T-helper 22 cell (primary cell): ENCODE measurements at places on chromosomes 16 and 17.

DNA sequence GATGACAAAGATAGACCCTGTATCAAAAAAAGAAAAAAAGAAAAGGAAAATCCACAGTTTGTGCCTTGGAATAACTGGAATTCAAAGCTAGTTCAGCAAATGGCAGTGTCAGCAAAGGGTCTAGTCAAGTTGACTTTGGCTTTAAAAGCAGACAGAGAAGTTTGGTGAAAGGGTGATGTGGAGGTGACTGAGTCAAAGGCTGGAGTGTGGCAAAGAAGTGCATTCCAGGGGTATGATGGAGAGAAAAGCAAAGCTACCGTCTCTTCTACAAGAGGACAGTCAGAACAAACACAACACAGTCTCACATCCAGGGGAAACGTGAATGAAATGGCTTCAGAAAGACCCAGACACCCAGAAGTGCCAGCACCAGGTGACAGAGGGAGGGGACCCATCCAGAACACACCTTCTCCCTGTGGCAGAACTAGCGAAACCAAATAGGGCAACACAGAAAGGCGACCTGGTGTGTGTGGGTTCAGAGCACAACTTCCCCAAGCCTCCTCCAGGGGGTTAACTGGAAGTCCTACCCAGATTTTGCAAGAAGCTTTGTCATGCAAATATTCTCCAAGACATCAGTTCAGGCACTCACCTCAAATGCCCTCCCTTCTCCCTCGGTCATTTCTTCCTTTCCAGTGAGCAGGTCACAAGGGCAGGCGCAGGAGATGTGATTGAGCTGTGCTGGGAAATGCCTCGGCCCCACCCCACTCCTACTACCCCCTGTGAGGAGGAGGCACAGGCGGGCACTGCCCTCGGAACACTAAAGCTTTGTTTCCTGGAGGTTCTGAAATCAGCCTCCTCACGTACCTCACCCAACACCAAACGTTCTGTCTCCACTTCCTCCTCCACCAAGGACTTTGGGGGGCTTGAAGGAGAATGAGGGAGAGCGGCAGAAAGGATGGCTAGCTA is 481.9 kb downstream of the SOX9 start:
- no peak for DNase-seq

- no peak for DNase-seq
Measured at GRCh38 chr16:88035292-88035691, 84.1 kb downstream of the BANP start.

GRCh38 chr17:74480290-74480689 is 13.9 kb downstream of the CD300A start:
- no peak for DNase-seq

- DNase-seq = no peak
Measured at GRCh38 chr17:56656701-56657327, 63.3 kb downstream of the NOG start.

GRCh38 chr16:23131931-23132621 is 17.2 kb downstream of the USP31 start:
- no peak for DNase-seq

GRCh38 chr16:55474821-55475220 is 4.2 kb upstream of the MMP2 start:
- no peak for DNase-seq

DNA sequence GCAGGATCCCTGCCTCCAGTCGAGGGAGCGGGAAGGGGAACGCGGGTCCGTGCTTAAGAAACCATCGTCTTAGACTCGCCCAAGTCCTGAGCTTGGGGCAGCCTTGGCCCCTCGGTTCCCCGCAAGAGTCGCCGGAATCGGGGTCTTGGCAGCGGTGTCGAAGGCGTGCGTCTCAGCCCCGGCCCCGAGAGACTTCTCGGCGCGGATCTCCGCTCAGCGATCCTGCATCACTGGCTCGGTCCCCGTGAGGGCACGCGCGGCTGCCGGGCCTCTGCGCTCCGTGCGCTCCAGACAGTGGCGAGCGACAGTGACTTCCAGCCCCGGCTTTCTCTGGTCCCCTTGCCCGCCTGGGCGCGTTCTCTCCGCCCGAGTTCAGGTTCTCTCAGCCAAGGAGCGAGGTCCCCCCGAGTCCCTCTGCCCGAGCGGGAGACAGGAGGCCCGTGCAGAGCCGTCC is 380 bp downstream of the HS3ST3A1 start:
- no peak for DNase-seq

DNA sequence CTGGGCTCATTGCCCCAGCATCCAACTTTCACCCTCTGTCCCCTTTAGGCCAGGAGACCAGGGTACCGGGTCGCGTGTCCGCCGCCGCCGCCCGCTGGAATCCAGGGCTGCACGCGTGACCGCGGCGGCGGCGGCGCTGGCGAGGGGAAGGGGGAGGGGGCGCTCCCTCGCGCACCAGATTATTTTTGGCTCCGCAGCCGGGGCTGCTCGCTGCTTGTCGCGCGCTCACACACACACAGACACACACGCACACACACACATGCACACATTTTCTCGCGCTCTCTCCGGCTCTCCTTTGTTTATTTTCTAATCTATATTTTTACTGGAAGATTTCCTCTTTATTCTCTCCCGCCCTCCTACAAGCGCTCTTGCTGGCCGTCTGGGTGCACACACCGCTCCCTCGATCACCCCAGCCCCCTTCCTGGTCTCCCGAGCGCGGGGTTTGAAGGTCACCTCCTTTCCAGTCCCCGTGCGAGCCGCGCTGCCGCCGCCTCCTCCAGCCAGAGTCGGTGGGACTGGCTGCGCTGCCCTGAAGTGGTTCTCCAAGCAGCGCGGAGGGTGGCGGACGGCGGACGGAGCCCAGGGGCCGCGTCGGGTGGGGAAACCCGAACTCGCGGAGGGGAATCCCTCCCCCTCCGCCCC is 921.4 kb upstream of the EEF2KMT start:
- no peak for DNase-seq

- no peak for DNase-seq
Measured at GRCh38 chr17:19672009-19672750, 23.6 kb downstream of the ALDH3A2 start.

- DNase-seq = no peak
Measured at GRCh38 chr16:19517424-19518089, 4.3 kb downstream of the GDE1 start.
